ENCODE measurements at places on chromosomes 2 and 18. TPM values are rescaled to one million over a fixed set of nuclear protein-coding genes. Genes with fewer than 3 reads are reported as not detected.

GRCh38 chr2:47737-48136 is 1.4 kb upstream of the FAM110C start:
- DNase-seq: no peak

DNA sequence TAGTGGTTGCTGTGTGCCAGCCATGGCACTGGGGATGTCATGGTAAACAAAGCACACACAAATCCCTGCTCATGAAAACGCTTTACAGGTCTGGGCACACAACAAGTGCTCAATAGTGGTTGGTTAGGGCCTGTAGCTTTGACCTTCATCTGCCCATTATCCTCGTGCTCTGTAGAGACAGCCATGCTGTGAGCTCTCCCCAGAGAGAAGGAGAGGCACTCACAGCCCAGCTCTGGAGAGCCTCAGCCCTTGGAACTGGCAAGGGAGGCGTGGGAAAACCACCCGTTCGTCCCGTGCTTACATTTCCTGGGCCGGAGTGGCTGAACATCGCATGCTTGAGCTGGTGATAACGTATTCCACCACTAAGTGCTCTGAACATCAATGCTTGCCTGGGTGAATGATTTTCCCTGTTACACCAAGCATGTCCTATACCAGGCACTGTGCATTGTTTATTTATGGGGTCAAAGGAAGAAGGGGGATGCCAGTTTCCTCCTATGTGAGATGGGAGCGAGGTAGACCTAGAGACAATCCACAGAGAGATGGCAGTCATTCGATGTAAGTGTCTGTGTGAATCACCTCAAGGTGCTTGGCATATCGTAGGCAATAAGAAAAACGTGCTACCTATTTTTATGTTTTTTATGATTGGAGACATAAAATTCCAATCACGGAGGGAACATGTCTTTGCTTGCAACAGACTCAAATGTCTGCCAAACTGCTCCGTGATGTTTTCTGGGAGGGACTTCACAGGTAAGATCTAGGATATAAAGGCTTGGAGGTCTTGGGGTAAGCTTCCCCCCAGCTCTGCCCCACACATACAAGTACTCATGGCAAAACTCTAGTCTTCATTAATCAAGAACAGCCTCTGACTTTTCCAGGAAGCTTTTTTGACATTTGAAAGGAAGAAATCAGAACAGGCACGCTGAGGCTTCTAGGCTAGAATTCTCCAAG is 75.5 kb downstream of the DDX1 start:
- no peak for DNase-seq

DNA sequence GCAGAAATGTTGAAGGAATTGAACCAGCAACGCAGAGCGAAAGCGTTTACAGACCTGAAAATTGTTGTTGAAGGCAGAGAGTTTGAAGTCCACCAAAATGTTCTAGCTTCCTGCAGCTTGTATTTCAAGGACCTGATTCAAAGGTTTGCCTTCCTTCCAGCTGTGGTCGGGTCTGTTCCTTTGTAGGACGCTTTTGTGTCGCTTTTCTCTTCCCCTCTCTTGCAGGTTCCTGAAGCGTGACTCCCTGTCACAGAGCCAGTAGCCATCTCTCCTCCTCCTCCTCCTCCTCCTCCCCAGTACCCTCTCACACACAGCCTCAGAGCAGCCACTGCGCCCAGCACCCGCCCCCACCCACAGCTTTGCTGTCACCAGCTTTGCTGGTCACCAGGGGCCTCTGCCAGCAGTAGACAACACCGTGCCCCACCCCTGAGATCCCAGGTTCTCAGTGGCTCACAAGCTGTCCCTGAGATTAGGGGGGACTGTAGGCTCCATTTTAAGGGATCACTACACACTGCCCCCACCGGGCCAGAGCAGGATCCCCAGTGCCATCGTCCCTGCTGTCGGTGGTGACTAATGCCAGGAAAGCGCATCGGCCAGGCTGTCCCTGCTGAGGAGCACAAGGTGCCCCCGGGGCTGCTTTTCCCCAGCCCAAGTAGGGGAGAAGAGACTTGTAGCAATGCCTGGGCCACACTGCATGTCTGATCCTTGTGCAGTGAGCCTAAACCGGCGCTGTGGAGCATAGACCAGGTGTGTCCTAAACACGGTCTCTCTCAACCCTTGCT is 242.3 kb downstream of the ATAD2B start:
- no peak for DNase-seq

DNA sequence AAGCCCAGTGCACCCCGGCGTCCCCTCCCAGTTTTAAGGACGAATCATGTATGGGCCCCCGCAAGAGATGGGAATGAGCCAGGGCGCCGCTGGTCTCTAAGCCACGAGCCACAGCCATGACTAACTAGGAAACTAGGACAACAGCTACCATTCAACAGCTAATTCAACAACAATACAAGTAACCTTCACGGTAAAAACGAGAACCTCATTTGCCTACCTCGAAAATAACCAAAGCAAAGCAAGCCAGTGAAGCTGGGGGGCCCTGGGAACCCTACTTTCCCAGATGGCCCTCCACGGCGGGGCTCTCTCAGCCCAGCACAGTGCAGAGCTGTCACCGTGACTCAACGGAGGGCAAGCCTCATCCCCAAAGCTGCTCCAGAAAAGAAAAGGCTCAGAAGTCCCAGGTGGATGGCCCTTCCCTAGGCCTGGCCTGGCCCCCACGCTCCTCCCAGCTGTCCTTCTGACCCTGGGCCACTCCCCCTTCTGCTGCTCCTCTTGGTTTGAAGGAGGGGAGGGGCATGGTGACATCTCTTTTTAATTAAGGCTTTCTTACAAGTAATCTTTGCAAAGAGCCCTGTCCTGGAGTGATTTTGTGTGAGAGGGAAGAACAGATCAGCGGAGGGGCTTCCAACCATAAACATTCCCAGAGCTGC is 126.3 kb downstream of the HDAC4 start:
- no peak for DNase-seq

GRCh38 chr2:204437408-204437807 is 107.9 kb upstream of the PARD3B start:
- DNase-seq: no peak

- no peak for DNase-seq
Measured at GRCh38 chr18:61019338-61020301, 313.6 kb upstream of the CDH20 start.

- peak; percentile 26 for DNase-seq
Measured at GRCh38 chr2:2681711-2682251, 350.7 kb upstream of the MYT1L start.

DNA sequence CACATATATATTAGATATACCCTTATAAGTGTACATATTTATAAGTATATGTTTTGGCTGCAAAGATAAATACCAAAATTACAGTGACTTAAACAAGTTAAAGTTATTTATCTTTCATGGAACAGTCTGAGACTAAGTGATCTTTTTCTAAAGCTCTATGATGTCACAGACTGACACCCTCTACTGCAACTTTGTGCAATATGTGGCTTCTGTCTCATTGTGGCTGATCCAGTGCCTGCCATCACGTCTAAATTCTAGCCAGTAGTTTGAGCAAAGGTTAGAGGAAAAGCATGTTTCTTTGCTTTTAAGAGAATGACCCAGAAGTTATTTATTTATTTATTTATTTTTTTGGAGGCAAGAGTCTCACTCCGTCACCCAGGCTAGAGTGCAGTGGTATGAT is 13.8 kb upstream of the GATA6 start:
- DNase-seq: no peak

GRCh38 chr18:60232541-60232940 is 140.0 kb downstream of the MC4R start:
- DNase-seq: no peak

GRCh38 chr2:144707736-144708326 is 187.9 kb upstream of the ZEB2 start:
- no peak for DNase-seq

- no peak for DNase-seq
Measured at GRCh38 chr2:207289295-207290018, 123.7 kb upstream of the KLF7 start.

GRCh38 chr2:176675271-176675949 is 406.2 kb downstream of the MTX2 start:
- no peak for DNase-seq

KDM3A gene
- polyA plus RNA-seq: 64.8 TPM

ITPRIPL1 gene
- polyA plus RNA-seq: 5.1 TPM

- no peak for DNase-seq
Measured at GRCh38 chr18:13134551-13135401, 83.8 kb upstream of the LDLRAD4 start.

REG3G gene
- polyA plus RNA-seq: not detected

OSR1 gene
- 10.6 TPM for polyA plus RNA-seq

DNAJB2 gene
- polyA plus RNA-seq: 64.9 TPM

GRCh38 chr2:147910990-147911473 is 66.2 kb downstream of the ACVR2A start:
- DNase-seq: peak; percentile 43

GNLY gene
- 0.13 TPM for polyA plus RNA-seq

CCL20 gene
- 0.39 TPM for polyA plus RNA-seq

C18orf32 gene
- polyA plus RNA-seq: 24.6 TPM

DNA sequence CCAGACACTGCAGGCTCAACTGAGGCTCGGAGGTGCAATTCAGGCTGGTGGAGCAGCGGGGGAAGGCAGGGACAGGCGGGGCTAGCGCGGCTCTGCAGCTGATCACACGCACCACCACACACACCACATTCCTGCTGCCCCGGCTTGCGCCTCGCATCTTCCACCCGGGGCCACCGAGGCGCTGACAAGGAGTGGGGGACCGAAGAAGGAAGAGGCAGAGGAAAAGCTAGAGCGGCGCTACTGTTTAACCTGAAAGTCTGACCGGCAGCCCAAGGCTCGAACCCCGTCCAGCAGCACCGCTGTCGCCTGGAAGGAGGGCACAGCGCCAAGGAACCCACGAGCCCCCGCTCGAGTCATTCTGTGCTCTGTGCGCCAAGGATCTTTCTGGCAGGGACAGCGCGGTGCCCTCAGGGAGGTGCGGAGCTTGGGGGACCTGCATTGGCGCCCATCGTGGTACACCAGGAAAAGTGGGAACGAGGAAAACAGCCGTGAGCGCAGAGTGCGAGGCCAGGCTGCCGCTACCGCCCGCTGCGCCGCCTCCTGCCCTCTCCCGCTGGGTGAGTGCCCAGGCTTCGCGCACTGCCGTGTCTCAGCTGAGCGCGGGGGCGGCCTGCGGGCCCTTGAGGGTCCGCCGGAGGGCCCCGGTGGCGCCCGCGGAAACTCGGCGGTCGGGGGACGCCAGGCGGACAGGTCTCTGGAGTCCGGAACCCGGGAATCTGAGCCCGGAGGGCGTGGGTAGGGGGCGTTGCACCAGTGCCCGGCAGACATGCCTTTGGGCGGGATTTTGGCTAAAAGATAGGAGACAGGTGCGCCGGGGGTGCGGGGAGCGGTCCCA is 860 bp upstream of the KCNJ3 start:
- no peak for DNase-seq

DNA sequence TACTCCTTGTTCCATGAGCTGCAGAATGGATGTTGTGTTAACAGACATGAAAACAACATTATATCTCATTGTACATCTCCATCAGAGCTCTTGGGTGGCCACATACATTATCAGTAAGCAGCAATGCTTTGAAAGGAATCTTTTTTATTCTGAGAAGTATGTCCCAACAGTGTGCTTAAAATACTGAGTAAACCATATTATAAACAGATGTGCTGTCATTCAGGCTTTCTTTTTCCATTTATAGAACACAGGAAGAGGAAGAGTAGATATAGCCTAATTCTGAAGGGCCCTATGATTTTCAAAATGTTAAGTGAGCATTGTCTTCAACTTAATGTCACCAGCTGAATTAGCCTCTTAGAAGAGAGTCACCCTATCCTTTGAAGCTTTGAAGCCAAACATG is 44.3 kb upstream of the CABYR start:
- DNase-seq: no peak
